ENCODE measurements at places on chromosomes 11 and 22.

GRCh38 chr11:65645710-65646109, 7.8 kb downstream of the SIPA1 start:
- DNase-seq: no peak

- DNase-seq: no peak
Observed at GRCh38 chr11:30710221-30710620, 124.1 kb upstream of the MPPED2 start.

GRCh38 chr11:8389029-8389996, 125.6 kb upstream of the LMO1 start:
- no peak for DNase-seq

- DNase-seq: no peak
Observed at GRCh38 chr11:104995001-104995408, 26.6 kb upstream of the CASP4 start.

GRCh38 chr11:14541192-14541947, 21.2 kb upstream of the PSMA1 start:
- DNase-seq: no peak

- DNase-seq: peak; percentile 97
Observed at GRCh38 chr11:118338637-118339061, 3.9 kb downstream of the CD3D start.

DNA sequence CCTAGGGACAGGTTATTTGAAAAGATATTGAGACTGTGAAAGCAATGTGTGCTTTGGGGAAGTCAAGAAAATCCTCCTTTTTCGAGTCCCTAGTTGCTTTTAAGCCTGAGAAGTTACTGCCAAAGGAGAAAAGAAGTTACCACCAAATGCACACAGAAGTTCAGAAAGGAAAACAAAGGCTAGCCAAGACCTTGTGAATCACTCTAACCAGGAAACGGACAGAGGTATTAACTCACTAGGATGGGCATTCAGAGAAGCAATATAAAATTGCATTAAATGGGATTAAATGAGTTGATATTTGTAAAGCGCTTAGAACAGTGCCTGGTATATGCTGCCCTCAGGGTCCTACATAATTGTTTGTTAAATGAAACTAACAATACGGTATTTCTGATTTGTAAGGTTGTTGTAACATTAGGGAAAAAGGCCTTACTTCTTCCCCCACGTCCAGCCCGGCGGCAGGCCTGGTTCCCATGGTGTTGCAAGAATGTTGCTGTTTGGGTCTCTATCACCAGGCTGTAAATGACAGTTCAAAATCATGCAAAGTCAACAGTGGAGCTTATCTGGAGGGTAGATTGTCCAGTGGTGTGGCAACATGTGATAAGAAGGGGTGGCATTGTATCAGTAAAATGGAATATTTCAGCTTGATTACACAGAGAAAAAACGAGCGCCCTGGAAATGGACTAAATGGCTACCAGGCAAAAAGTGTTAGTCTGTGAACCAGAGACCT, 7.1 kb downstream of the TMA7B start:
- no peak for DNase-seq

DNA sequence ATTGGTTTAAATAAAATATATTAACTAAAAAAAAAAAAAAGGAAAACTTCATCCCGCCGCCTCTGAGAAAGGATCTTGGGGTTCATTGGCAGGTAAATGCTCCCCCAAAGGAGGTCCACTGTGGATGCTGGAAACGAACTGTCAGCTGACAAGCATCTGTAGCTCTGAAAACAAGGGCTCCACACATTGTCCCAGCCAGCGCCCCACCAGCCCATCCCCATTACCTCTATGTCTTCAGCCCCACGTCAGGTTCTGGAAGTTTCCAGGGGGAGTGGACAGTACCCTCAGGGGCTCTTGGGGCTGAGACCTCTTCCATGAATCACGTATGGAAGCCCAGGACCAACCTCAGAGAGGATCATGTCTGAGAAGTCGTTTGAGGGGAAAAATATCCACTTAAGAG, 66.4 kb upstream of the WNT7B start:
- DNase-seq: no peak

- DNase-seq: no peak
Observed at GRCh38 chr11:45737056-45737455, 67.9 kb upstream of the SLC35C1 start.

DNA sequence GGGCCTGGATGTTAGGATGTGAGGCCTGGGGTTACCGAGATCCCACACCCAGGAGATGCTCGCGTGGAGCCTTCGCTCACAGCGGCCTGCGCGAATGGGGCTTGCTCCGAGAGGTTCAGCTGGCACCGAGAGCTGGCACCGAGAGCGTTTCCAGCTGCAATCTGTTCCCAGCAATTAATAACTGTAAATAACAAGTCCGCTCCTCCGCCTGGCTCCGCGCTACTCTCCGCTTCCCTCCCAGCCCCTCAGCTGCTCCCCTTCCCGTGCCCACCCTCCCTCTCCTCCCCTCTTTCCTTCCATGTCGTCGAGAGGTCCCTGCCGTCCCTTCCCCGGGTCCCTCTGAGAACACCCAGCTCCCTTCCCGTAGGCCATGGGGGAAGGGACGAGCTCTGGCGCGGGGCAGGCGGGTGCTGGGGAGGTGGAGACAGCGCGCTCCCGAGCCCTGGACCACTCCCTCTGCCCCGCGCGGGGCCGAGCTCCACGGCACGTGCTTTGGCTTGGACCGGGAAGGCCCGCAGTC, 110.8 kb downstream of the WNT7B start:
- no peak for DNase-seq

- no peak for DNase-seq
Observed at GRCh38 chr11:43234881-43235280, 76.9 kb upstream of the API5 start.

- DNase-seq: no peak
Observed at GRCh38 chr11:8335683-8336082, 72.0 kb upstream of the LMO1 start.

DNA sequence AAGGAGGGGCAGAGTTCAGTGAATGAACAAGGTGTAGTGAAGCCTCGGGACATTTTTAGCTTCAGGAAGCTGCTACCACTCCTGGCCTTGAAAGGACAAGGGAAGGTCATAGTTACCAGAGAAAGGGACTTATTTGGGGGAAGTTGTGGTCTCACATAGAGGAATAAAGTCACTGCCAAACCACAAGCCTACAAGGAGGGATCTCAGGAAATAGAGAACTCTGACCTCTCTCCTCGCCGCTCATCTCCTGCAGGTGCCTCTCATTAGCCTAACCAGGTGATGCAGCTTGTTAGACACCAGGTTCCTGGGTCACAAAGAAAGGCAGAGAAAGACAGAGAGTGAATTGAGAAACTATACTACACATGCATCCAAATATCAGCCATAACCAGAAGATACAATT, 14.3 kb upstream of the TOLLIP start:
- peak; percentile 5 for DNase-seq

- no peak for DNase-seq
Observed at GRCh38 chr22:24186352-24186740, 5.1 kb downstream of the SUSD2 start.

- no peak for DNase-seq
Observed at GRCh38 chr11:62546929-62547625, 471 bp upstream of the AHNAK start.

Data from CD8-positive, alpha-beta T cell (primary cell).